ENCODE measurements at places on chromosomes 4 and X. TPM values are rescaled to one million over a fixed set of nuclear protein-coding genes. Genes with fewer than 3 reads are reported as not detected.

BTC gene
- 4.5 TPM for total RNA-seq

ADRA2C gene
- total RNA-seq, result 28.1 TPM

DNA sequence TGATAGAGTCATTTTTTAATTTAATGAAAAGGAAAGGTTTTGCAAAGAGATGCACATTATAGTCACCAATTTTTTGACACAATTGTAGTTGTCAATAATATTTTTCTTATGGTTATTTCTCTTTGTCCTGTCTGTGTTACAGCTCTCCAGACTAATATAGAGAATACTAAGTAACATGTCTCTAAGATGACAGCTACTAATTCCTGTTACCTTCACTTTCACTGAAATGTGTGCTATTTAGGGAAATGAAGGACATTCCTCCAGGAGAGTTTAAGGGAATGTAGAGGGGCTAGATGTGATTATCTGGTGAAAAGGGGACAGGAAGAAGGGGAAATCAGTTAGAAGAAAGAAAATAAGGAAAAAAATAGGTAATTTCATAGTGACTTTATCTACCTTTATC lies 1.4 kb downstream of the KLHL5 start:
- no peak for DNase-seq
- H3K4me1 ChIP-seq, result no peaks in the 10 kb centered on the region
- no peak overlapping the region for H3K4me3 ChIP-seq
- no peak overlapping the region for H3K27ac ChIP-seq

GRCh38 chrX:29787656-29788055 lies 427.7 kb upstream of the MAGEB2 start:
- no peaks in the 10 kb centered on the region for H3K27me3 ChIP-seq
- H3K4me1 ChIP-seq, result no peaks in the 10 kb centered on the region
- H3K4me3 ChIP-seq, result no peak overlapping the region
- DNase-seq, result no peak

Data from HCT116 (cell line).